SK-N-SH (cell line): ENCODE measurements at places on chromosomes 13 and 19. TPM values are rescaled to one million over a fixed set of nuclear protein-coding genes. Genes with fewer than 3 reads are reported as not detected.

ZNF132 gene
- 1.3 and 1.9 TPM in 2 replicates for polyA plus RNA-seq

OR7A5 gene
- not detected in 2 replicates for polyA plus RNA-seq

AZU1 gene
- 0.15 TPM in 2 replicates for polyA plus RNA-seq

MBD3L3 gene
- 0.07 TPM in 1 of 2 replicates, not detected in the other for polyA plus RNA-seq

DNA sequence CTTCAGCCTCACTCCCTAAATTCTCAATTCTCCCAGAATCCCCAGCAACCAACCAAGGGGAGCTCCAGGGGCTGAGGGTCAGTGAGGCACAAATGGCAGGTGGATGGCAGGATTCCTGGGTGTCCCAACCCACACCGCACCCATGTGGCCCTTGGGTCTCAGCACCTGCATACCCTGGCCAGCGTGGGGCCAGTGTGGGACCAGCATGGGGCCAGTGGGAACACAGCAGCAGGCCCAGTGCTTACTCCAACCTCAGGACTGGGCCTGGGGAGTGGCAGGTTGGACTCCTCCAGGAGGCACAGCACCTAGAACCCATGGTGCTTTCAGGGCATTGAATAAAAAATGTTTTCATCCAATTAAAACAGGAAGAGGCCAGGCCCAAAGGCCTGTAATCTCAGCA lies 202.0 kb downstream of the TSHZ3 start:
- DNase-seq: no peak

- no peak for DNase-seq
Observed at GRCh38 chr13:32746474-32746873, 160.2 kb downstream of the PDS5B start.

DNA sequence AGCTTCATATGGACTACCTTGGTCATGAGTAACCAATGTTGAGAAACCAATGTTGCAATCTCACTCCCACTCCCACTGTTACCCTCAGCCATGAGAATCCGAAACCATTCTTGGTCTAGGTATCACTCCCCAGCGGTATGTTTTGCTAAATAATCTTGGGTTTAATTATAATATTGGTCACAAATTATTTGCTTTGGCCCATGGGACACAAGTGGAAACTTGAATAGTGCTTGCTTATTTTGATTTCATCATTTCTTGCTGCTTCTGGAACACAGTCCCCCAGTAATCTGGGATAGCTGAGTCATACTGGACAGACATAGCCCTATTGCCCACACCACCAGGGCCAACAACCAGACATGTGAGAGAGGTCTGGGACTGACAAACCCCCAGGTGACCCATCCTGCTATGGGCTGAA lies 171.6 kb upstream of the IPO5 start:
- DNase-seq: no peak

DNA sequence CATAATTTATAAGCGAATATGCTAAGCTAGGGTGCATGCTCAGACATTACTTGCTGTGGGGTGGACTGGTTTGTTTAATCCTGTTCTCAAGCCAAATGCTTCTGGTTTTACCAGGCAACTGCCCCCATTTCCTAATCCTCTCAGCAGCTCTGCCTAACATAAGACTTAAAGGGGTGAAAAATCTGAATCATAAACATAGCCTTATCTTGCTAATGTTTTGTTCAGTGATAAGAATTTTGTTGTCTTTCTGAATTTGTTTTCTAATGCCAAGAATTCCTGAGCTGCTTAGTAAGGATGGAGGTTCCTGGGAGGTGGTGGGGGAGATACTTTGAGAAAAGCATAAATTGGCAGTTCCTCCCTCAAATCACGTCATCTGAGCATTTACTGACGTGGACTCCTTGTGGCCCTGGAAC lies 42.7 kb downstream of the ING1 start:
- DNase-seq: no peak
